ENCODE measurements at places on chromosomes 4 and X.

DNA sequence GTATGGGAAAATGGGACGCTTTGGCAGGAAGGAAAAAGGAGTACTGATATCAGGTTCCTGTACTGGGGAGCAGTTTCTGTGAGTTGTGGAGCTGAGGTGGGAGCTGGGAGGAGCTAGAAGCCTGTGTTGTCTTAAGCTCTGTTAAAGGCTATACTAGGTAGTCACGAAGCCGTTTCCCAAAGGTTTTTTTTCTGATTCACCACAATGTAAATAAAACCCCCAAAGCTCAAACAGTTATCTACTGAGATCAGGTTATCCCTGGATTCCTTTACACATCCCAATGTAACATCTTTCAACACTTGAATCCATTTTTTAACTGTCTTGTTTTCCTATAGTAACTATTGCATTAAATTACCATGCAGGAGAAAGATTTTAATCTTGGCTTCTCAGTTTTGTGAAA is 297.4 kb upstream of the SFRP2 start:
- DNase-seq, result no peak

GRCh38 chr4:1290165-1290977 is 680 bp downstream of the MAEA start:
- no peak for DNase-seq

DNA sequence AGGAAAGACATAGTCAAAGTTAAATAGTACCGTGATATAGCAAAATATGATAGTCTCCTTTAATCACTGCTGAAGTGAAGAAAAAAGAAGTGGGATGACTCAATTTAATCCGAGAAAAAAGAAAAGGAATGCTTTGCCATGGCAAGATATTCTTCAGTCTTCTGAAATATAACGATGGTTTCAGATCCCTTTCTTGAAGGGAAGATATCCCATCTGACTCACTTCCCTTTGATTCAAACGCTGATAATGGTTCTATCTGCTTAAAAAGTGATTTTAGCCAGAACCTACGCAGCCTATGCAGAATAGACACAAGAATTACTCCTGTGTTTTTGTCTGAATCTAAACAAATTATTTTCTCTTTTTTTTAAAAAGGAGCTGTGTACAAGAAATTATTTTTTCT is 68.1 kb upstream of the FTHL17 start:
- no peak for DNase-seq

GRCh38 chr4:152512483-152512882 is 23.4 kb downstream of the FBXW7 start:
- DNase-seq, result no peak

- no peak for DNase-seq
Measured at GRCh38 chrX:84322083-84322827, 134.3 kb upstream of the RPS6KA6 start.

GRCh38 chr4:165756836-165757235 is 116.2 kb upstream of the TLL1 start:
- no peak for DNase-seq

GRCh38 chr4:31111790-31112189 is 391.6 kb downstream of the PCDH7 start:
- DNase-seq, result no peak

- no peak for DNase-seq
Measured at GRCh38 chrX:44884944-44885343, 12.0 kb downstream of the KDM6A start.

DNA sequence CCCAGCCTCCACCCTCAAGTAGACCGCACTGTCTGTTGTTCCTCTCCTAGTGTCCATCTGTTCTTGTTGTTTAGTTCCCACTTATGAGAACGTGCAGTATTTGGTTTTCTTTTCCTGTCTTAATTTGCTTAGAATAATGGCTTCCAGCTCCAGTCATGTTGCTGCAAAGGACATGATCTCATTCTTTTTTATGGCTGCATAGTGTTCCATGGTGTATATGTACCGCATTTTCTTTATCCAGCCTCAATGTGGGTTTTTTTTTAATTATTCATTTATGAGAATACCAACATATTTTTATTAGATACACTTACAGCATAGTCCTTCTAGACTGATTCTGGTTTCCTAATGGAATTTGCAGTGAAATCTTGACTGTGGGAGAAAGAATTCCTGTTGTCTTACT is 1.3 kb downstream of the VMA21 start:
- no peak for DNase-seq

GRCh38 chrX:130861462-130861861 is 41.5 kb downstream of the ENOX2 start:
- no peak for DNase-seq

DNA sequence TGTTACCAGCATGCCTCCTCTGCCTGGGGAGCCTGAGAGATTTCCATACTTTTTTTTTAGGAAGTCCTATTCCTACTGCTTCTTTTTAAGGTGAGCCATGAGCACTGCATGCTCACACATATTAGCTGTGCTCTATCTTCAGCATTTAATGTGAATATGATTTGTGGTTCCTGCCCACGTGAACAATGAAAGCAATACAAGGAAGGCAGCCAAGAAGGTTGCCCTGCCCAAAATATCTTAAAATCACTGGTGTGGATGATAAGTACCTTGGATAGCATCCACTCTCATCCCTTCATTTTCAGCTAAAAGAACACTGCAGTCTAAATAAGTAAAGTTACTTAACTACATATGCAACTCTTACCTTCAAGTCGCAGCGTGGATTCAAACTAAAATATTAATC is 607.5 kb downstream of the PACRGL start:
- DNase-seq, result no peak

GRCh38 chrX:2484721-2485648 is 15.8 kb downstream of the DHRSX start:
- DNase-seq, result no peak

GRCh38 chr4:68342134-68342533 is 7.8 kb downstream of the YTHDC1 start:
- DNase-seq, result no peak

DNA sequence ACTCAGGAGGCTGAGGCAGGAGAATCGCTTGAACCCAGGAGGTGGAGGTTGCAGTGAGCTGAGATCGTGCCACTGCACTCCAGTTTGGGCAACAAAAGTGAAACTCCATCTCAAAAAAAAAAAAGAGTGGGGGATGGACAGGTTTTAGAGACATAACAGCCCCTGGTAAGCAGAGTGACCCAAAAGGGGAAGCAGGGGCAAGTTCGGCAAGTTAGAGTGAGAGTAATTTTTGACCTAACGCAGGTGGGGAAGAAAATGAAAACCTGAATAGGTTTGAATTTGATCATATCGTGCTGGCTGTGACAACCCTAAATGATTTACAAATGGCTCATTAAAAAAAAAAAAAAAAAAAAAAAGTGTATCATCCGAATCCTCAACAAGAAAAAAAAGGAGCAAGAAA is 25.7 kb upstream of the TMEM131L start:
- no peak for DNase-seq

GRCh38 chr4:67456577-67457196 is 88.6 kb downstream of the CENPC start:
- DNase-seq, result no peak

DNA sequence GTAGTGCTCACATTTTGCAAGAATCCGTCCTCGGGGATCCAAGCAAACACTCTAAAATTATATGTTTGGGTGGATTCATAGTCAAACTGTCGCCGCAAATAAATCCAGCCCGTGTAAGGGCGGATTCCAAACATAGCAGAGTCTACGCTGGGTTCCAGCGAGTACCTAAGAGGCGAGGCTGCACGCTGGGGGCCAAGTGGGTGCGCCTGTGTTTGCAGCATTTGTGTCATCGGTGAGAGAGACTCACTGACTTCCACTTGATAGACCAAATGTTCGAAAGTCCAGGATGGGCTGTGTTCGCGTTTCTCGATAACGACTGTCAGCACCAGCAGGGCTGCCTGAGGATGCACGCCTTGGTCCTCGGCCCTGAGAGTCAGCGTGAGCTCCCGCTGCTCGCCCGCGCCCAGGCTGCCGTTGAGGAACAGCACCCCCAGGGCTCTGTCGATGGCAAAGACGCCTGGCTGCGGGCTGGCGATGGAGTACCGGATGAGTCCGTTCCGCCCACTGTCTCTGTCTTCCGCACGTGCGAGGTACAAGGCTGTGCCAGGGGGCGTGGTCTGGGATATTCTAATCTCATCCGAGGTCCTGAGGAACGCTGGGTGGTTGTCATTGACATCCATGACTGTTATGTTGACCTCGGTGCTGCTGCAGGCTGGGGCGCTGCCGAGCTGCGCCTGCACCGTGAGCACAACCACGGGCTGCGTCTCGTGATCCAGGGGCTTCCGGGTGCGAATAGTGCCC is 158.7 kb downstream of the DCHS2 start:
- no peak for DNase-seq

DNA sequence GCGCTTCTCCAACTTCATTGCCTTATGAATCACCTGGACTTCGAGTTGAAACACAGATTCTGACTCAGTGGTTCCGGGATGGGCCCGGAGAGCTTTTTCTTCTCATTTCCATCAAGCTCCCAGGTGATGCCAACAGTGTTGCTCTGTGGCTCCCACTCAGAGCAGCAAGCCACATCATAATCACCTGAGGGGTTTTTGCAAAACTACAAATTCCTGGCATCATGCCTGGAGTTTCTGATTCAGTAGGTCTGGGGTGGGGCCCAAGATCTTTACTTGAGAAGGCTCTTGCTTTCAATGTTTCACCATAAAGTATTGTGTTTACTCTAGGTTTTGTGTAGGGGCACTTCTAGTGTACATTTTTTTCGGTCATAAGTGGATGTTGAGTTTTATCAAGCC is 7.0 kb downstream of the MTM1 start:
- DNase-seq, result no peak

DNA sequence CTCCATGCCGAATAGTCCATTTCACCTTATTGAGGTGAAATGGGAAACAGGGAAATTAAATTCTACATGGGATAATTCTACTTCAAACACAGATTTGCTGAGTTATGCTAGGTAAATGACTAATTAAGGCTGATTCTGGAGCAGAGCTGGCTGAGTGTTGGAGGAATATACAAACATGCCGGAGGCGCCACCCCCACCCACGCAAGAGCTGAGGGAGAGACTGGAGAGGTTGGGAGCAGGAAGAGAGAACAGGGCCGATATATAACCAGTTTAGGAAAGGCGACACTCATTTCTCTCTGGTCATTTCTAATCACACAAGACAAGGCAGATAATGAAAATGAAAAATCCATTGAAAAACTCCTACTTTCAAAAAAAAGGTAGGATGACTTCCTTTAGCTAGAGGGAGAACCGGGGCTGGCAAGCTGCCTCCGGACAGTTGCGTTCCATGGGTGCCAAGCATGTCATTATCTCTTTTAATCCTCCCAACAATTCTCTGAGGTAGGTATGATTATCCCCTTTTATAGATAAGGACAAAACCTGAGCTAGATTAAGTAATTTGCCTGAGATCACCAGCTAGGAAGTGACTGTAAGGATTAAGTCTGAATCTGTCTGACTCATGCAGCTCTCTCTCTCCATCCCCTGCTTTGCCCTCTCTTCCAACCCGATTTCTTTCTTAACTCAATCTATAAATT is 27.6 kb upstream of the CFAP299 start:
- no peak for DNase-seq

- DNase-seq, result no peak
Measured at GRCh38 chr4:73631565-73632226, 11.5 kb upstream of the RASSF6 start.

DNA sequence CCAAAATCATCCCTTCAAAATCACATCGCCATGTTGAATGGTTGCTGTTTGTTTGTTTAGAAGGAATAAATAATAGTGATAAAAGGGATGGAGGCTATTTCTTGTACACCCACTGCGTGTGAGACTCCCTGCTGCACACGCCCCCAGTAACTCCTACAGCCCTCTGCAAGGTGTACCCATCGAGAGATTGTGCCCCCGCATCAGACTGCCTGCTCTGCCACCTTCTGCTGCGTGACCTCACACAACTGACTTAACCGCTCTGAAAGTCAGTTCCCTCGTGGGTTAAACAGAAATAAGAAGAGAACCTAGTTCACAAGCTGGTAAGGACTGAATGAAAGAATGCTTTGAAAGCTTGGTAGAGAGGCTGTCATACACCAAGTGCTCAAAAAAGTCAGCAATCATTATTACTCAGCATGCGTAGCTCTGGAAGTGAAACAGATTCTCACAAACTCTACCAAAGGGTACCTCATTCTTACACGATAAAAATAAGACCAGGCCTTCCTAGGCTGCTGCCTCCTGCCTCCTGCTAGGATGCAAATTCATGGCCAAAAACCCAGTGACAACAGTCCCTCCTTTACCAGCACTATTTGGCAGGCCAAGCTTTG is 147.1 kb downstream of the CPEB2 start:
- DNase-seq, result no peak

DNA sequence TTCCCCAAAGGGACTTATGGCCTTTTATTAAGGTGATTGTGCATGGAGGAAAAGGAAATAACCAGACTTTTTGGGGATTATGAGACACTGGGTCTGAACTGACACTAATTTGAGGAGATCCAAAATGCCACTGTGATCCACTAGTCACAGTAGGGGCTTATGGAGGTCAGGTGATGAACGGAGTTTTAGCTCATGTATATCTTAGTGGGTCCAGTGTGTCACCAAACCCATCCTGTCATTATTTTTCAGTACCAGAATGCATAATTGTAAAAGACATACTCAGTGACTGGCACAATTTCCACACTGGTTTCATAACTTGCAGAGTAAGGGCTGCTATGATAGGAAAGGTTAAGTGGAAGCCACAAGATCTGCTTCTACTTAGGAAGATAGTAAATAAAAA is 131.3 kb downstream of the RTL3 start:
- no peak for DNase-seq

DNA sequence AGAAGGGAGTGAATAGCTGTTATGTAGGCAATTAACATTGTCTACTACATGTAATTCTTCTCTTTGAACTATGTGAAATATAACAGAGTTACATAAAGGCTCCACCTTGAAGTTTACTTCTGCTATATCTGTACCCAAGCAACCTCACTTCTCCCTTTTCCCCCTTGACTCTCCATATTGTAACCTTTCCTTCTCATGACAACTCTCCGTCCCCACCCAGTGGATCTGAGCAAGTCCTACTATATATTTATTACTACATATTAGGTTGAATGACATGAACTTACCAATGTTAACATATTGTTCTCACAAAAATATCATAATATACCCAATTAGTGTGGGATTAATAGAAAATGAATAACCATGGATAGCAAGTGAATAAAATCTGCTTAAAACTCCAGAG is 93.2 kb upstream of the ATP8A1 start:
- DNase-seq, result peak; percentile 4

DNA sequence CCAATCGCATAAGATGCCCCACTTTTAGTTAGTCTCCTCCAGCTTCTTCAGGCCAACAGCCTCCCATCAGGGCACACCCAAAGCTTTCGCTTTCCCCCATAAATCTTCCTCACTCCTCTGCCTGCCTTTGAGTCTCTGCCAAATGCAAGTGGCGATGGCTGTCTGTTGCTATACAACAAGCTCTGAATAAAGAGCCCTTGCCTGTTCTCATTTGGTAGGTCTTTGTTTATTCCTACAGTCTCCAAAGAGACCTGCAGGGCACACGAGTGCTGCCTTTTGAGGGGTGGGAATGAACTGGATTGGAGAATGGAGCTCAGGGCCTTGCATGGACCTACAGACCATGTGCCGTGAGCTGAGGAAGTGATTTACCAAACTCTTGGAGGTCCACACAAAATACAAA is 52.2 kb upstream of the SOD3 start:
- DNase-seq, result no peak

Measured in DMS 273 treated with DMSO at 0.1 percent for 48 hours (cell line).